ENCODE measurements at places on chromosomes 16 and 17. TPM values are rescaled to one million over a fixed set of nuclear protein-coding genes. Genes with fewer than 3 reads are reported as not detected.

The CLEC19A gene
- 2.8 TPM for total RNA-seq

The TERB1 gene
- total RNA-seq, result 0.23 TPM

The CCL4L2 gene
- total RNA-seq, result 0.46 TPM

The NGFR gene
- total RNA-seq, result 6.5 TPM

The SPATA32 gene
- total RNA-seq, result not detected

The SDR42E1 gene
- 2.1 TPM for total RNA-seq

The NMT1 gene
- 35.1 TPM for total RNA-seq

The TMEM235 gene
- not detected for total RNA-seq

The CLEC18A gene
- total RNA-seq, result 0.69 TPM

The CIITA gene
- 1.2 TPM for total RNA-seq

The JUP gene
- 29.8 TPM for total RNA-seq

The NKD1 gene
- 10.6 TPM for total RNA-seq

The GINS2 gene
- total RNA-seq, result 5.8 TPM

The ITGAD gene
- total RNA-seq, result not detected

The TMC7 gene
- total RNA-seq, result 5.1 TPM

The HEATR9 gene
- total RNA-seq, result not detected

The PNPO gene
- total RNA-seq, result 18.7 TPM

The TOX3 gene
- total RNA-seq, result 15.9 TPM

The OR2C1 gene
- total RNA-seq, result 0.46 TPM

The TBC1D28 gene
- not detected for total RNA-seq

The HES7 gene
- total RNA-seq, result 0.46 TPM

The TLCD3B gene
- 24.7 TPM for total RNA-seq

The KRT27 gene
- total RNA-seq, result not detected

The KCNJ18 gene
- total RNA-seq, result not detected

The ACSM5 gene
- total RNA-seq, result 1.8 TPM

The CRYBA1 gene
- not detected for total RNA-seq

The DHRS7C gene
- not detected for total RNA-seq

The GAST gene
- not detected for total RNA-seq

The ODAD4 gene
- total RNA-seq, result 6.5 TPM

The BCO1 gene
- 0.46 TPM for total RNA-seq

The ATP2C2 gene
- 3.5 TPM for total RNA-seq

The HID1 gene
- total RNA-seq, result 25.1 TPM

The CNTD1 gene
- total RNA-seq, result 0.92 TPM

The EPX gene
- total RNA-seq, result not detected

The HBA2 gene
- total RNA-seq, result 2,023 TPM

The SLC6A2 gene
- total RNA-seq, result not detected

The PKMYT1 gene
- total RNA-seq, result 2.3 TPM

The SLC22A31 gene
- not detected for total RNA-seq

The PTX4 gene
- 0.23 TPM for total RNA-seq

The CDH1 gene
- 4.2 TPM for total RNA-seq

The LPO gene
- total RNA-seq, result 0.23 TPM

The PSME3IP1 gene
- 146 TPM for total RNA-seq

The G6PC1 gene
- total RNA-seq, result under 0.01 TPM

The TP53TG3C gene
- not detected for total RNA-seq

The OMG gene
- total RNA-seq, result 45.4 TPM

The QPRT gene
- 4.8 TPM for total RNA-seq

The CHST6 gene
- total RNA-seq, result 5.3 TPM

The TACO1 gene
- 10.1 TPM for total RNA-seq
